Hematopoietic multipotent progenitor cell treated with erythropoietin and hydrocortisone succinate and interleukin-3 and kit ligand, for 6 days (in vitro differentiated cells): ENCODE measurements at places on chromosomes 4 and X.

DNA sequence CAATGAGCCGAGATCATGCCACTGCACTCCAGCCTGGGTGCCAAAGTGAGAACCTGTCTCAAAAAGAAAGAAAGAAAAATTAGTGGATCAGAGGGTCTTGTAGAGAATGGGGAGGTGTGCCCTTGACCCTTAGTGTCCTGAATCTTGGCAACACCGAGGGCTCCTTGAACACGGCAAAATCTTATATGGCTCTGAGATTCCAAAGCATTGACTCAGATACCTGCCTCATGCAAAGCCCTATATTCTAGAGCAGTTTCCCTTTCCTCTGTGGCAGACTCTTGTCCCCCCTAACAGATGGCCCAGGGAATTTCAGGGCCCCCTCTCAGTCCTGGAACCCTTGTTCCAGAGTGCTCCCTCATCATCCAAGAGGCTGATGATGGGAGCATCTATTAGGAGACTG is 6.8 kb downstream of the CLDN2 start:
- DNase-seq = no peak

GRCh38 chr4:121764702-121765367 is at the start of gene SMIM43:
Gene SMIM43 (minus strand): TSS chr4:121765164. CDS start chr4:121765105, 59 bp downstream.
- no peak for DNase-seq

- DNase-seq = no peak
Measured at GRCh38 chr4:182203872-182204411, 39.3 kb upstream of the TENM3 start.

DNA sequence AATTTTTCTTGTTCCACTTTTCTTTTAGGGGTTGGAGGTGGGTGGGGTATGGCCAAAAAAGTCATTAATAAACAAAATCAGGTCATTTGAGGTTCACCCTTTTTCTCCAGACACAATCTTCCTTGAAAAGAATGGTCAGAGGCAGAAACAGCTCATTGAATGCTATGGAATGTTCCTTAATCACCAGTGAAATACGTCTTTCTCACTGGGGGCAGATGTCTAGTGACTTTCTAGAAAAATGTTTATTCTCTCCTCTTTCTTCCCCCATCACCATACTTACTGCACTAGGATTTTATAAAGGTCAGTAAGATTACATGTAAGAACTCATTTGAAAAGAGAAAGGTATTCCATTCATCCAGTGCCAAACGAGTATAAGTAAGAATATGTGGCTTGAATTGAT is 44.5 kb downstream of the MGST2 start:
- no peak for DNase-seq

DNA sequence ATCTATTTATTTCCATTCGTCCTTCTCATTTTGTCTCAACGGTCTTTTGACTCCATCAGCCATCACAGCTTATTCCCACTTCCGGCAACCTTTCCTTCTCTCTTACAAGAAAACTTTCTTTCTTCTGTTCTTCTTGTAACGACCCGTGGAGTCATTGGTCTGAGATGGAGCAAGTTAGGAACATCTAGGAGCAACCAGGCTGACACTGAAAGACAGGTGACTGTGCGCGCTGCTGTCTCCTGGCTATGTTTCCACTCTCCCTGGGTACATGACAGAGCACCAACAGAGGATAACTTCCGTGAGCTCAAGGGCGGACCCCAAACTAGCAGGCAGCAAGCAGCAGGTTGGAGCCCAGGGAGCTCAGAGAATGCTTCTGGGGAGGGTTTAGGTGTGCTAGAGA is 2.5 kb downstream of the FGF5 start:
- DNase-seq = no peak

GRCh38 chr4:17605236-17605635 is 9.2 kb upstream of the MED28 start:
- no peak for DNase-seq

- no peak for DNase-seq
Measured at GRCh38 chr4:64670647-64671046, 261.4 kb upstream of the TECRL start.

GRCh38 chr4:187903700-187904099 is 91.9 kb upstream of the ZFP42 start:
- DNase-seq = no peak

- no peak for DNase-seq
Measured at GRCh38 chr4:186699881-186700397, 23.7 kb downstream of the FAT1 start.

DNA sequence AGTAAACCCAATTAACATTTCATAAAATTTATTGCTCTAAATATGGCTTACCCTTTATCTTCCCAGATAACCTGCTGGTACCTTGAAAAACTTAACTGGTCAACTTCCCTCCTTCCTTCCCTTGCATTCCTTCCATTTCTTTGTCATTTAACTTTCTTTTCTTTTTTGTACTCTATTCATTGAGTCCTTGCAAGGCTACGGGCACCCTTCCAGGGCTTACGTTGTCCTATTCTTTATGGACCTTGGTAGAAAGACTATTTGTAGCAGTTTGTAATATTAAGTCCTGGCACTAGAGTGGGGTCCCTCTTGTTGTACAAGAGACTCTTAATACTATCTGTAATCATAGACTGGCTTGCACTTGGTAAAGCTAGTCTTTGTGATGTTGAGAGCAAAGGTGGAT is 8.0 kb upstream of the GATB start:
- DNase-seq = no peak

- no peak for DNase-seq
Measured at GRCh38 chr4:109657854-109658418, 45.3 kb downstream of the CASP6 start.

DNA sequence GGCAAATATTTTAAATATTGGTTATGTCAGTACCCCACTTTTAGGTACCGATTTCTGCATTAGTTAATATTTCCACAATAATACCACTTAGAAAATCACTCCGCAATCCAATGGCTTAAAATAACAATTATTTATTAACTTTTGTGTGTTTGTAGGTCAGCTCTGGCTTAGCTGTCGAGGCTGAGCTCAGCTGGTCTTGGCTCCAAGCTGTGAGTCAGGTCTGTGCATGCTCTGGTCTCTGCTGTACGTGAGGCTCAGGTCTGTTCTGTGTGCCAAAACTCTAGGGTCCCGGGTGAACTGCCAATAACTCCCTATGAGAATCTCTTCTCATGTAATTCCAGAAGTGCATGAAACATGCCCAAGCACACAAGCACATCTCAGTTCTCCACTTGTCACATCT is 245.8 kb upstream of the GK2 start:
- no peak for DNase-seq

DNA sequence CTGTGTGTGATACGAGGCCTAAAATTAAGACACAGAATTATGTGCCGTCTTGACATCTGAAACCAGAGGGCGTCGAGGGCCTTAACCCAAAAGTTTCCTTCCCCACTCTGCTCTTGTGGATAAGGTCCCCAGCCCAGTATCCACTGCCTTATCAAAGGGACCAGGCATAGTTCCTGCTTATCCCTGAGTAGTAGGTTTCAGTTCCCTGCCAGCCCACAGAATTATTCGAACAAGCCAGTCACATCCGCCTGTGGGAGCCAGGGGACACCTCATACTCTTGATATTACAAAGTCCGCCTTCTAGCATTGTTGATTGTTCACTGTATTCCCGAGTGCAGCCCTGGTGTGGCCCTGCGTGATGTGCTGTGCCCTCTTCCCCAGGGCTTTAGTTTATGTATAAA is 5.4 kb upstream of the MMRN1 start:
- peak; percentile 99 for DNase-seq

DNA sequence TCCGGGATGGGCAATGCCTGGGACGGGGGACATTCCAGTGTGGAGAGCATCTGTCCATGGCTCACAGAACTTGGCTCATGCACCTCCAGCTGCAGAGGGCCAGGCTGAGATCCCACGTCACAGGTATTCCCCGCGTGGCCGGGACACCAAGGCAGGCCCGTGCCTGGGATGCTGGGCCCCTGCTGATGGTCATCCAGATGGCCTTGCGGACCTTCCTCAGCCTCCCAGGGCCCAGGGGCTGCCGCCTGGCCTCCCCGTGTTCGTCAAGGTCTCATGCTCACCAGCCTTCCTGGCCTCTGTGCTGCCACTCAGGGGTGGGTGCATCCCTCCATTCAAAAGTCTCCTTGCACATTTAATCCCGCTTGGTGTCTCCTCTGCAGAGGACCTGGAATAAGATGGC is 40.9 kb upstream of the LRPAP1 start:
- no peak for DNase-seq

GRCh38 chr4:2953496-2953895 is 9.7 kb downstream of the NOP14 start:
- no peak for DNase-seq

DNA sequence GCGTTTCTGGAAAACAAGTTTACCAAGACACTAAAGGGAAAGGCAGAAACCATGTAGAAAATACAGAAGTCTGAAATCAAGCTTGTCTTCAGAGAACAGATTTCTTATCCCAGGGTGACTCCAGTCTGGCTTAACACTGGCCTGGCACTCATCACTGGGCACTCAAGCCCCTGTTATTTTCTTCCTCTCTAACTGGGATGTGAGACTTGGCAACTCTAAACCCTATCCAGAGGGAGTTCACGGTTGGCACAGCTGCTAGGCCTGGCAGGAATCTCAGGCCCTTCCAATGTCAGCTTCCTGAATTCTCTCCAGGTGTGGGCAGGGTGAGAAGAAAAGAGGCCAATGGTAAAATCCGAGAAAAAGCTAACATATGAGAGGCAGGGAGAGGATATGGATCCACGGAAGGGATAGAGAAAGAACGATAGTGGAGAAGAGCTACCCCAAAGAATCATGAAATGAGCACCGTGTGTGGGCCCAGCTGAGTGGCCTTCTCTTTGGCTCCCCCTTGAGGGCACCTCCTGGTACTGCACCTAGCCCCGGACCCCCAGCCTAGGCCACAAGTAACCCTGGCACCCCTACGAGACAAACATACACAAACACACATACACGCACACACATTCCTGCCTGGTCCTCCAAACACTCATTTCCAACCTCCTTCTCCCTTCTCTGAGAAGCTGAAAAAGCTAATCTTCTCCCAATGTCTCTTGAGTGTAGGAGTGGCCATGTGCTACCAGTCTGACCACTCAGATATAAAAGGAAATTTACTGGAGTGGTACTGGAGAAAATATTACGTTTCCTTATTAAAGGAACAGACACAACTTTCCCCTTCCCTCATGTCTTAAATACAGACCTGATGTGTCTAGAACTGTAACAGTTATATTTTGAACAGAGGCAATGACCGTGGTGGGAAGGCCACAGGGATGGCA is 16.6 kb upstream of the PTCHD1 start:
- peak; percentile 32 for DNase-seq

- DNase-seq = no peak
Measured at GRCh38 chrX:129000797-129001196, 522.5 kb downstream of the SMARCA1 start.
